Bronchial epithelial cell (primary cell): ENCODE measurements at places on chromosomes 5 and 9. TPM values are rescaled to one million over a fixed set of nuclear protein-coding genes. Genes with fewer than 3 reads are reported as not detected.

Gene CCDC171
- total RNA-seq, result 1.6 and 2.8 TPM in 2 replicates

Gene LMNB1
- 2.6 and 3.9 TPM in 2 replicates for total RNA-seq

Gene SYNPO
- 1.3 and 2.2 TPM in 2 replicates for total RNA-seq

Gene WDR38
- total RNA-seq, result not detected in 2 replicates

Gene PCDHB14
- 0.26 and 0.77 TPM in 2 replicates for total RNA-seq

Gene BHMT
- total RNA-seq, result not detected in 2 replicates

Gene PCDHA1
- total RNA-seq, result under 0.01 TPM in 1 of 2 replicates, not detected in the other

Gene CDH6
- total RNA-seq, result 0.13 and 9.5 TPM in 2 replicates

Gene PTGDS
- 0.26 TPM in 2 replicates for total RNA-seq

Gene DOCK8
- total RNA-seq, result 0.26 and 0.38 TPM in 2 replicates

Gene GLRA1
- total RNA-seq, result not detected in 2 replicates

Gene CCNH
- 73.2 and 103 TPM in 2 replicates for total RNA-seq

Gene MLANA
- total RNA-seq, result not detected in 2 replicates

Gene DBH
- not detected in 2 replicates for total RNA-seq

Gene SV2C
- total RNA-seq, result not detected in 2 replicates

Gene GRXCR2
- total RNA-seq, result not detected in 2 replicates

Gene LNPEP
- 29.8 and 30.3 TPM in 2 replicates for total RNA-seq

Gene ADAMTS16
- not detected in 2 replicates for total RNA-seq

Gene TJP2
- total RNA-seq, result 80.3 and 85.6 TPM in 2 replicates

Gene BRD9
- total RNA-seq, result 36.1 TPM in 2 replicates

Gene ARID3C
- 0.26 TPM in 1 of 2 replicates, not detected in the other for total RNA-seq

Gene LECT2
- not detected in 2 replicates for total RNA-seq

Gene IL9
- total RNA-seq, result not detected in 2 replicates

Gene RFESD
- total RNA-seq, result 1.6 and 2.2 TPM in 2 replicates

Gene PIP5K1B
- 2.9 and 5.9 TPM in 2 replicates for total RNA-seq

Gene ANGPTL2
- 0.13 and 0.79 TPM in 2 replicates for total RNA-seq

Gene GFI1B
- not detected in 2 replicates for total RNA-seq
